Left renal cortex interstitium (tissue), 4 donors: ENCODE measurements at places on chromosomes 1 and 21. TPM values are rescaled to one million over a fixed set of nuclear protein-coding genes. Genes with fewer than 3 reads are reported as not detected.

- DNase-seq = no peak
Measured at GRCh38 chr21:26818906-26819305, 26.3 kb downstream of the ADAMTS1 start.

DNA sequence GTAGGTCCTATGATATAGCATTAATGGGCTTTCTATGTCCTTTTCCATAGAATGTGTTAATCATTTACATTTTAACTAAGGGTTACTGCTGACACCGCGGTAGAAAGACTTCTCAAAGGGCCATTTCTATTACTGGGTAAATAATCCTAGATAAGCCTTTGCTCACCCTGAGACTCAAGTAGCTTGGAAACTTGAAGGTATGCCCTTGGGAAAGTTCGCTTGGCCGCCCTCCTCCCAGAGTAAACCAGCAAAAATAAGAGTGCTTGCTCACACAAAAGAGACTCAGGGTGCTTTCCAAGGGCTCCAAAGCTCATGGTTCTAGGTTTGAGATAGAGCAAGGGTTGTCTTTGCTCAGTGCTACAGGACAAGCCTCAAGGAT lies 85.8 kb upstream of the TMPRSS2 start:
- DNase-seq = no peak

GRCh38 chr1:20430355-20431175 lies 55.4 kb downstream of the CAMK2N1 start:
- no peak for DNase-seq

GRCh38 chr1:198278943-198279342 lies 122.1 kb downstream of the NEK7 start:
- DNase-seq = no peak

SH3BP5L gene
- 22.8 TPM for polyA plus RNA-seq

PLXNA2 gene
- polyA plus RNA-seq = 10.9 TPM
